ENCODE measurements at places on chromosomes 6 and 20.

GRCh38 chr6:36094753-36095496 is 35.4 kb upstream of the MAPK13 start:
- DNase-seq = peak; percentile 46

GRCh38 chr6:73290435-73290834 is 27.4 kb upstream of the KHDC1 start:
- no peak for DNase-seq

DNA sequence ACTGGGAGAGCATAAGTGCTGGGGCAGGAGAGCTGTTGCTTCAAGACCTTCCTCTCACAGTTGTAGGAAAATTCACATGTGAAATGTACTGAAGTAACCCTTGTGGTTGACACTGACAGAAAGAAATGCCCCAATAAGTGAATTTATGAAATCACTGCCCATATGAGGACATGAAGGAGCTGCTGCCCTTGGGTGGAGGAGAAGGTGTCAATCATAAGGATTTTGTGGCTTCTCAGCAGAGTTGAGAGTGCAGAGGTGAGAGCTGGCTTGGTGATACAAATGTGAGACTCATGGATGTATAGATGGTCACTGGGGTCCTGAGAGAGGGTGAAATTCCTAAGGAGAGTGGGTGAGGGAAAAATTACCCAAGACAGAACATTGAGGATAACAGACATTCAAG is 33.9 kb upstream of the CMTR1 start:
- DNase-seq = no peak

DNA sequence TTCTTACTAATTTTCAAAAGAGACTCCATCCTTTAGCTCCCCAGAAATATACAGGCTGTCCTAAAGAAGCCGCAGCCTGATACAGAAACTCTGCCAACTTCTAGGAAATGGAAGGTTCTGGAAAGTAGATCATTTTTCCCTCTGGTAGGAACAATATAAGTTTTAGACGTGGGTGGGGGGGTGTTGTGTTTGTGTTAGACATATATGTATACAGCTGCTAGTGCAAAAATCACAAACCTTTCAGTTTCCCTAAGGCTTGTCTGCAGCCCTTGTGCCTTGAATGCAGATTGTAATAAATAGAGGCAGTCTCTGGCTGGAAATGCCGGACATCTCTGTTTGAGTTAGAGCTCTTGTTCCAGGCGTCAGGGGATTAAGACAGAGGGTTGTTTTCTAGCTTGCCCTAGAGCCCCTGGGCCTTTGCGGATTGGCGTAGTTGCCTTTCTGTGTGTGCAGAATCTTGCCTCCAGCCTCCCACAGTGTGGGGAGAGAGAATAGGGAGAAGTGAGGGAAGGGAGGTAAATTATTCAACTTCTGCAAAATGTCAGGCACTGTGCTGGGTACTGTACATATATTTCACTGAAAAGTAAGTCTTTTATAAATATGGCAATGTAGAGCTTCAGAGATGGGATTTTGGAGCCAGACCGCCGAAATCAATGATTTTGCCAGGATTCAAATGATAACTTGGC is 269.7 kb downstream of the PRL start:
- DNase-seq = no peak

DNA sequence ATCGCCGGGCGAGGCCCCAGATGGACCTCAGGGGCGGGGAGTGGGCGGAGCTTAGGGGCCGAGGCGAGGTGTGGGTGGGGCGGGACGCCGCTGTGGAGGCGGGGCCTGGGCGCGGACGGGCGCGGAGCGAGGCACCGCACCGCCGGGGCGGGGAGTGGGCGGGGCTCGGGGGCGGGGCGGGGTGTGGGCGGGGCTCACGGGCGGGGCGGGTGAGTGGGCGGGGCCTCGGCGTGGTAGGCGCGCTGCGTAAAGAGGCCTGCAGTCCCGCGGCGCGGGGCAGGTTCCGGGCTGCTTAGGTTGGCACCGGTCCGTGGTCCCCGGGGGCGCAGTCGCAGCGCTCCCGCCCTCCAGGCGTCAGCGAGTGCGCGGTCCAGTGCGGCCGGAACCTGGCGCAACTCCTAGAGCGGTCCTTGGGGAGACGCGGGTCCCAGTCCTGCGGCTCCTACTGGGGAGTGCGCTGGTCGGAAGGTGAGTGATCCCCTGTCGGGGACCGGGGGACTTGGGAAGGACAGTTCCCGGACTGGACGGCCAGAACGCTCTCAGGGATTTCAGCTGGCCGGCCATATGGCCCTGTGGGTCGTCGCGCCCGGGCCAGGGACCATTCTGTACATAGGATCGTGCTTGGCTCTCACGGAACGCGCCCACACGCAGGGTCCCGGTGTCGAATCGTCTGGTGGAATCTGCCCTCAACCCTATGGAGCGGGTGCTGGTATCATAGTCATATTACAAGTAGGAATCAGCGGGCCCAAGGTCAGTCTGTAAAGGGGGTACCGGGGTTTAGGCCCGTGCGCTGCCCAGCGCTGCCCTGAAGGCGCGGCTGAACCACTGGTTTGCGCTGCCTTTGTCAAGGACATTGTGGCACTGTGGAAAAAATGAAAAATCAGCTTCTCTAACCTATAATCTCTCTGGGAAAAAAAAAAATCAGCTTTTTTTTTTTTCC is at the start of gene NQO2:
Gene NQO2, plus strand, starts transcription at position 277 of the 940 bp plus-strand sequence. CDS start 6,659 bp downstream, outside the sequence.
- peak; percentile 76 for DNase-seq

- DNase-seq = no peak
Observed at GRCh38 chr6:71220466-71220865, 68.1 kb upstream of the OGFRL1 start.

DNA sequence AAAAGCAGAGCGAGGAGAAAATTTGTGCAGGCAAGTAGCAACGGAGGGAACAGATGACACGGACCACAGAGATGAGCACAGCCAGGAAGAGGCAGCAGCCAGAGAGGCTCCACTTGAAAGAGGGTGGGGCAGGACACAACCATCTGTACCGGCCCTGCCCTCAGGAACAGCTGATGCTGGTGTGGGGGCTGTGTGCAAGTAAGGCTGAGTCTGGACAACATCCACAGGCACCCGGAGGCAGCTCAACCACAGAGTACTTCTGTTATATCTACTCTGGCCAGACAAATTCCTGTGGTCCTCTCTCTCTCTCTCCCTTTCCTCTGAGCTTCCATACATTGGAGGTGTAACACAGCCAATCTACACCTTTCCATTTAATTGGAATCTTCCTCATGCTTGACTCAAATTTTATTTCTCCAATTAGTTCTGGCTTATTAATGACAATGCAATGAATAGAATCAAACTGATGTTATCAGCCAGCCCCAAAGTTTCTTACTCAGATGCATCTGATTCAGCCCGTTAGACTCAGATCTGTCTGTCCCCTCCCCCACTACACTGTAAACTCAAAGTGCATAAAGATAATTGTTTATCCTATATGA is 24.9 kb downstream of the KIF13A start:
- peak; percentile 98 for DNase-seq

DNA sequence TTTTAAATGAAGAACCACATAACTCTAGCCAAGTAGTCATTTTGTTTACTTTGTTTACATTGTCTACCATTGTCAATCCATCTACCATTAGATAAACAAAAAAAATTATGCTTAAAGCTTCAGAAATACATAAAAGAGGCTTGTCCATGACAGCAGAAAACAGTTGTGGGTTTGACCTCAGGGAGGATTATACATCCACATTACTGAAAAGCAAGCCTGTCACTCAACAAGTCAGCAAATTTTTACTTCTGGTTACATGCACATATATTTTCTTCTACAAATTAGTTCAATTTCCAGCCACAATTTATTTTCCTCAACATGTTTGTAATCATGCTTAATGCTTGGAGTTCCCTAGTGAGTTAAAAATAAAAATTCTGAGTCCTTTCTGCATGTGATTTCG is 713.3 kb downstream of the COL12A1 start:
- no peak for DNase-seq

- no peak for DNase-seq
Observed at GRCh38 chr20:52601295-52601971, 370.7 kb upstream of the TSHZ2 start.

- no peak for DNase-seq
Observed at GRCh38 chr6:2245877-2246863, 765 bp upstream of the GMDS start.

DNA sequence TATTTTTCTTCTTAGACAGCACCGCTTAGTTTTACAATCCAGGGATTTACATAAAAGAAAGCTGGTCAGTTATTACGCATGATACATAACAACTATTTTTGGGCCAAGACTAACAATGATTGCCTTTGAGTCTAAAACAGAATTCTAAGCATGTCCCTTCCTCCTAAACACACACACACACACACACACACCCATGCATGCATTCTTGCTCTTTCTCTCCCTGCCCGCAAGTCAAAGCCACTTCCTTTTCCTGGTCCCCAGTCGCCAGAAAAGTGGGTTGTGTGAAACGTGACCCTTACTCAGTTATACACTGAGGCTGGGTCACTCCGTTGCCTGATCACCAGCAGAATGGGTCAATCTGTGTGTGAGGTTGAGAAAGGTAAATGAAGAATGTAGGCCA is 31.4 kb downstream of the FYN start:
- DNase-seq = no peak

DNA sequence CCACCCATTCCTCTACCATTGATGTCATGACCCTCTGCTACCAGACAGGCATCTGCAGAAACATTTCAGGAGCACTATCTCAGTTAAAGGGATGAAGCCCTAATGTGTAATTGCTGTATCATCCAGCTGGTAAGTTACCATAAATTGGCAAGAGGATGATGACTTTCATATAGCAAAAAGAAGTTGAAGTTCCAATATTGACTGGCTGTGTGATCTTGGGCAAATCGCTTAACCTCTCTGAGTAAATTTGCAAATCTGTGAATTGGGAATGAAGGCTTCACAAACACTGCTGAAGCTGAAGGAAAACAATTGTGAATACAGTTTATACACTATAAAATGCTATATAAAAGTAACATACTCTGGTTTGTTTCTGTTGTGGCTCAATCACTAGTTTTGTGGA is 89.5 kb upstream of the PHACTR1 start:
- DNase-seq = no peak

- peak; percentile 49 for DNase-seq
Observed at GRCh38 chr6:30612687-30613248, 4.3 kb downstream of the PPP1R10 start.

- DNase-seq = no peak
Observed at GRCh38 chr6:46687619-46688097, at the start of gene TDRD6. TSS of gene TDRD6 (plus strand) at chr6:46687885. CDS start at chr6:46688129, 244 bp downstream.

DNA sequence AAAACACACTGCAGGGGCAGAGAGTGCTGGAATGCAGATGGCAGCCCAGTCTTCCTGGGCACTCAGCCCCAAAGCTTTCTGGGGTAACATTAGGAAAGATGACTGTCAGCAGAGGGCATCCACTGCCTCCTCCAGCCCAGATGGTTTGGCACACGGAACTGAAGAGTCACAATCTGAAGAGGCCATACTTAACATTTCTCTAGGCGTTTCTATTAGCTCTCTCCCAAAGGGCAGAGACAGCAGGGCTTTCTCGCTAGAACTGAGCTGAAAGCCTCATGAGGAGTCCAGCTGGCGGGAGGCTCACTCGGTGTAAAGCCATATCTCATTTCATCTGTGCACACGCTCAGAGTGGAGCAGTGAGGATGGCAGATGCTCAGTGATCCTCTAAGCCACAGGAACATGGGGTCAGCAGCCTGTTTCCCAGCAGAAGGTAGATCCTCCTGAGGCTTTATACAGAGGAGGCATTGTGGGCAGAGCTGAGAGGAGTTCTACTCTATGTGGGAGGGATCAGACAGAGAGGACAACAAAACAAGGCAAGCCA is 28.1 kb downstream of the ALDH8A1 start:
- DNase-seq = no peak

GRCh38 chr6:113449051-113449450 is 408.1 kb upstream of the MARCKS start:
- DNase-seq = peak; percentile 31

- no peak for DNase-seq
Observed at GRCh38 chr20:25280574-25281535, 33.0 kb downstream of the PYGB start.

DNA sequence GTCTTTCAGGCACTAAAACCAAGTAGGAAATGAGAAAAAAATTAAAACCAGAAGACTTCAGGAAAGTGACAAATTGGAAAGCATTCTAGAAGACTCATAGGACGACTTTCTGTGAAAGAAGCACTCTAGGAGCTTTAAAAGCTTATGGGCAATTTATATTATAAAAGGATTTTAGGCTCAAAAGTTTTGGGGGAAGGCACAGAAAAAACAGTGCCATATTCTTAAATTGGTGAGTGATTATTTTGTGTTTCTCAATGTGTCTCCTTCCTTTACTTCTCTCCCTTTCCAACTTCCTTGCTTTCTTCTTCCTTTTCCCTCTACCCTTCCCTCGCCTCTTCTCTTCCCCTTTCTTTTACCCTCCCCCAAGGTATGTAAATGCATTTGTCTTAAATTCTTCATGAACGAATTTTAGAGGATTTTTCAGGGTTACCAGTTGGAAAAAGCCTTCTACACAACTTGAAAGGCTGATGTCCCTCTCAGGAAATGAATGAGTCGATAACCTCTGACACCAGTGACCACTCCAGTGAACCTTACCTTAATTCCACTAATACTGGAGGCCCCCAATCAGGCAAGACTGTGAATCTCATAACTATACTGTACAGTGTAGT is 2.6 kb upstream of the LIN28B start:
- no peak for DNase-seq

GRCh38 chr6:50791900-50792508 is 26.7 kb upstream of the TFAP2B start:
- peak; percentile 22 for DNase-seq

- DNase-seq = no peak
Observed at GRCh38 chr20:32387252-32387651, 29.1 kb downstream of the ASXL1 start.

GRCh38 chr20:44204156-44204831 is 6.3 kb downstream of the OSER1 start:
- peak; percentile 88 for DNase-seq

DNA sequence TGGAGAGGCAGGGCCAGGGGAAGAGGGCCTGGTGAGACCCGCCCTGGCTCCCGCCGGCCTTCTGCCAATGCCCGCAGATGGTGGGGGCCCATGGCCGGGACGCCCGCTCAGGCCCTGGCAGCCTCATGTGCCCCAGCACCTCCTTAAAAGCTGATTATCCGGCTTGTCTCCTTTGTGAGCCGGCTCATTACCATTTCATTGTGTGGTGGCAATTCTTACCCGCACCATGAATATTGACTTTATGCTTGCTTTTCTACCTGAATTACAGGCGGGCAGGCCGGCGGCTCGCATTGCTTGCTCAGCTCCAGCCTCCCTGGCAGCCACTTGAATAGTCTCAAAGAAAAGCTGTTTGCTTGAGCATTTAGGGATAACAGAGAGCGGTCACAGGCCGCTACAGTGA is 120.0 kb upstream of the JAG1 start:
- DNase-seq = no peak

DNA sequence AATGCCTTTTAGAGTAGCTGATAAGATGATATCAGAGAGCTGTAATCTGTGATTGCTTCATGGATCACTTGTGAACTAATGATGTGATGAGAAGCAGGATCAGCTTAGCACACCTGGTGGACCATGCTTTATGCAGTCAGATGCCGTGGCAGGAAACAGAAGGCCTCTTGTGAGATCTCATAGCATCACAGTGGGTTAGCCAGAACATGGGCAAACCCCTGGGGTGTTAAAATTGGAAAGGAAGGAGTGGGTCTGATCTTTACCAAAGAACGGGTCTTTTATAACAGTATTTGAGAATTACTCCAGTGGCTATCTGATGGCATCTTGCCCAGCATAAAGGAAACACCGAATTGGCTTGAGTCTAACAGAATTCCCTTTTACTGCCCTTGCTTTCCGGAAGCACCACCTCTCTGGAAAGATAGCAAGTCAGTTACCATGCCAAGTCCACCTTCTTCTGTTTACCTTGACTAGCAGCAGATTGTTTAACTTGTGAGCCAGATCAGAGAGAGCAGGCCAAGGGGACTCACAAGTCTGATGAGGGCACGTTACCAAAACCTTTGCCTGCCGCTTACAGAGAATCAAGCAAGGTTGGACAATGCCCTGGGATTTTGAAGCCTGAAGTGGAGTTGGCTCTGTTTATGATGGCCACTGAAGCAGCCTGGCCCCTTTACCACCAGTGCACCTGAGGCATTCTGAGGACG is 20.9 kb upstream of the SRF start:
- no peak for DNase-seq

Measured in NCI-H226 (cell line).